Stimulated activated CD8-positive, alpha-beta memory T cell treated with anti-CD3 and anti-CD28 coated beads, Interleukin-2, amount 100 ng/mL, for 1 hour (primary cell): ENCODE measurements at places on chromosomes 16 and 17.
A peak's percentile ranks its signal among the peaks of the same experiment; 100 is the strongest.

GRCh38 chr16:55154262-55154661, 169.7 kb upstream of the IRX6 start:
- no peak for DNase-seq

- peak; percentile 38 for DNase-seq
Observed at GRCh38 chr17:8060274-8060673, 21.4 kb downstream of the ALOX15B start.

- no peak for DNase-seq
Observed at GRCh38 chr16:8763083-8763482, 34.4 kb downstream of the TMEM186 start.

- no peak for DNase-seq
Observed at GRCh38 chr17:17146786-17147406, 59.2 kb downstream of the PLD6 start.

GRCh38 chr16:28503470-28504259, 3.0 kb downstream of the IL27 start:
- no peak for DNase-seq

DNA sequence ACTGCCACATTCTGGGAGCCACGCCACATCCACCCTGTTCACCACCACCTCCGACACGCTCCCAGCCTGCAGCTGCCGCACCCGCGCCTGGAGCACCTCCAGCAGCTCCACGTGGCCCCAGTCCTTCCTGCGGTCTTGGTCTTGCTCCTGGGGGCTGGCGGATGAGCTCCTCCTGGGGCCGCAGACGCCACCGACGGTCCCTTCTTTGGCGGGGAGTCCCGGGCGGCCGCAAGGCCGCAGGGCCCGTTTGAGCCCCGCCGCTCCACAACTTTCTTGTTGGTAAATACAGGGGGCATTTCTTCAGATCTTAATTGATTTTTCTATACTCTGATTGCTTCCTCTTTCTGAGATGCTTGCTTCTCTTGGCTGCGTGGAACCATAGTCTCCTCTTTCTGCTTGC, 75.3 kb upstream of the MED13 start:
- no peak for DNase-seq

DNA sequence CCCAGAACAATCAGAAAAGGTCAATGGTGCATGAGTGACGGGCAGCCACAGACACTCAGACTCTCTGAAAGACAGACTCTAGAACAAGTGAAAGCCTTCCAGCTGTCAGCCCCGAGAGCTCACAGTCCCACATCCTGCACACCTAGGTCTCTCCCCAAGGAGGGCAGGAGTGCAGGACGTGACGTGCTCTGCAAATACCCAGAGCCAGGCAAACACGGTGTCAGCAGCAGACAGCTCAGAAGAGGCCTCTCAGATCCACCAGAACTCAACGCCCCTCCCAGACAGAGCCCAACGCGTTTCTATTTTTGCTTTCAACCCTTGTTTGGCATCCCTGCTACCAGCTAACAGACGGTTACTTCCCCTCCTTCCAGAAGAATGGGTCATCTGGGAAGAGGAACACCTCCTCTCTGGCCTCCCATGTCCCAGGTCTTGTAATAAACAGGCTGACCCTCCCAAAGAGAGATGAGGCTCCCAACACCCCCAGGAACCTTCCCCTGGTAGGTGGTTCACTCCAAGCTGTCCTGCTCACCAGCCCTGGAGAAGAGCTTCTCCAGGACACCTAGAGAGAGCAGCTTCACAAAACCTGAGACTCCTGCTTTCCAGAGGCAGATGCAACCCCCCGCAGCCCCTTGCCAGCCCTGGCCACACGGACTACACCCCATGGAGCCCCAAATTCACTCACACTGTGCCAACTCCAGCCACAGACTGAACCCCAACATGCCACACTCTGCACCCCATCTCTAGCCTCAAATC, 7.6 kb downstream of the PITPNM3 start:
- DNase-seq, result no peak

DNA sequence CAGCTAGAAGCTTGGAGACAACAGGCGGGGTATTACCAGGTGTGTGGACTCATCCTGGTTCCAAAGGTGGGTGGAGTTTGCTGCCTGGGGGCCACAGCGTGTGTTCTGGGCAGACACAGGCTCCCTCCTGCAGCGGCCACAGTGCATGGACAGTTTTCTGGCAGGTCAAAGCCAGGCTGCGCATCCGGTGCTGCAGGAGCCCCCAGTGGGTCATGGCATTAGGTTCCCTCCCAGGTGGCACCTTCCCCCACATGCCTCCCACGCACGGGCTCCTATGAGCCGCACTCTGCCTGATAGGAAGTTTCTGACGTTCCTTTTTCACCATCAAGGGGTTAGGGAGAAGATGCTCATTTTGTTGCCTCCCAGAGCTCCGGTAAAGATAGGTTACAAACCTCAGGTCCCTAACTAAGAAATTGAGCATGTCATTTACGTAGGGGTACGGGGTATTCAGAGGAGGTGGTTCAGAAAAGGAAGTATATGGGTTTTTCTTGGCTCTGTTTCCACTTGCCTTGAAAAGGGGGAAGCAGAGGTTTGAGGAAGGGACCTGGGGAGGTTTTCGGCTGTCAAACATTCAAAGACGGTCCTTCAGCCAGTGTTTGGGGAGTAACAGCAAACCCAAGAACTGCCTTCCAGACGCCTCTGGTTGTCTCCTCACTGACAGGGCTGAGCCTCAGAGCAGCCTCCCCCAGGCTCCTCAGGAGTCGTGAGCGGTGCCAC, 32.7 kb upstream of the NAT9 start:
- no peak for DNase-seq

- no peak for DNase-seq
Observed at GRCh38 chr16:46986438-46986837, 13.0 kb upstream of the DNAJA2 start.

GRCh38 chr17:12021623-12022140, 1.0 kb downstream of the MAP2K4 start:
- DNase-seq, result no peak
